ENCODE measurements at places on chromosomes 7 and 10. TPM values are rescaled to one million over a fixed set of nuclear protein-coding genes. Genes with fewer than 3 reads are reported as not detected.

TRA2A gene
- 75.8 TPM for total RNA-seq

RADIL gene
- 2.7 TPM for total RNA-seq

SERPINE1 gene
- 1,785 TPM for total RNA-seq

BTAF1 gene
- total RNA-seq = 14.1 TPM

ACTR3C gene
- not detected for total RNA-seq

TMEM26 gene
- total RNA-seq = 0.06 TPM

ASB4 gene
- 0.13 TPM for total RNA-seq

HMX2 gene
- 0.23 TPM for total RNA-seq

PARD3 gene
- 66.8 TPM for total RNA-seq

RASSF4 gene
- 4.1 TPM for total RNA-seq

FGL2 gene
- not detected for total RNA-seq

ZDHHC4 gene
- 50.5 TPM for total RNA-seq

CHAT gene
- not detected for total RNA-seq

SEC61G gene
- total RNA-seq = 363 TPM

PPP1R9A gene
- 2.6 TPM for total RNA-seq

POU6F2 gene
- not detected for total RNA-seq

All from A549 treated with Mapracorat at 1 μM for 4 hours (cell line).